Urinary bladder (tissue), 4 donors: ENCODE measurements at places on chromosomes 13 and 19. TPM values are rescaled to one million over a fixed set of nuclear protein-coding genes. Genes with fewer than 3 reads are reported as not detected.

EEF1AKMT1 gene
- total RNA-seq = 13.5 TPM

SIGLEC5 gene
- total RNA-seq = 0.32 TPM

C13orf42 gene
- not detected for total RNA-seq

ZNF709 gene
- total RNA-seq = 16.1 TPM

- DNase-seq = peak; percentile 54
These were observed 9.5 kb upstream of the INSL3 start for GRCh38 chr19:17830567-17831418.

DNA sequence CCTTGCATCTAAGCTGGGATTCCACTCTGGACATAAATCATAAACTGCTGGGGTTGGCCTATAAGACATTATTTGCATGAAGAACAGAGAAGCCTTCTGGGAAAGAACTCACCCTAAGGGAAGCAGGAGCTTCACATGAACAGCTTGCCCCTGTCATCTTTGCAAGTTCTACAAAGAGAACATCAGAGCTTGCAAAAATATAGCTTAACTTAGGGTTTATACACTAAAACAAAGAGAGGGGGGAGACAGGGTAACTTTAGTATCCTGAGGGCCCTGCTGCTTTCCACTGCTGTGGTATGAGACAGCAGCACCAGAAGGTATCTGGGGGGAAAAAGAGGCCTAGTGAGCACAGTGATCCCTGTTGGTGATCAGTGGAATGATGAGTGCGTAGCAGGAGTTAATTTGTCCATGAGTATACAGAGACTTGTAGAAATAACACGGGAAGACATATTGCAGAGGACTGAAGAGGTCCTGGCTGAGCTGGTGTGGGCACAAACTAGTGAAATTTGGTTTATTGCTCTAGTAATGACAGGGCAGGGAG lies 116.1 kb upstream of the TSC22D1 start:
- DNase-seq = no peak

GRCh38 chr19:50705422-50706019 lies 14.1 kb downstream of the SHANK1 start:
- DNase-seq = no peak

DNA sequence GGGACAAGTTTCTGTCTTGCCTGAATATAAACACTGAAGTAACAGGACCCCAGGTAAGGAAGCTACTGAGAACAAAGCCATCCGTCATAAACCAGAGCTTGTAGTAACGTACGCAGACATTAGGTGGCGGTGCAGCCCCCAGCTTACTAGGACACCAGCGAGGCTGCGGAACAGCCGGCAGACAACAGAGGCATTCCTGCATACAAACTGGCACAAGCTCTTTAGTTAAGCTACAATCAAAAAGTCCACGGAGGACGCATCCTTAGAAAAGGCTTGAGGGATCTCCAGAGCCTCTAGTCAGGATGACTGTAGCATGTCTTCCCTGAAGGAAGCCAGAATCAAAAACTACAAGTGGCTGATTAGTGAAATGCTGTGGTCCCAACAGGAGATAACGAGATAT lies 26.2 kb downstream of the ZNF160 start:
- DNase-seq = no peak

DNA sequence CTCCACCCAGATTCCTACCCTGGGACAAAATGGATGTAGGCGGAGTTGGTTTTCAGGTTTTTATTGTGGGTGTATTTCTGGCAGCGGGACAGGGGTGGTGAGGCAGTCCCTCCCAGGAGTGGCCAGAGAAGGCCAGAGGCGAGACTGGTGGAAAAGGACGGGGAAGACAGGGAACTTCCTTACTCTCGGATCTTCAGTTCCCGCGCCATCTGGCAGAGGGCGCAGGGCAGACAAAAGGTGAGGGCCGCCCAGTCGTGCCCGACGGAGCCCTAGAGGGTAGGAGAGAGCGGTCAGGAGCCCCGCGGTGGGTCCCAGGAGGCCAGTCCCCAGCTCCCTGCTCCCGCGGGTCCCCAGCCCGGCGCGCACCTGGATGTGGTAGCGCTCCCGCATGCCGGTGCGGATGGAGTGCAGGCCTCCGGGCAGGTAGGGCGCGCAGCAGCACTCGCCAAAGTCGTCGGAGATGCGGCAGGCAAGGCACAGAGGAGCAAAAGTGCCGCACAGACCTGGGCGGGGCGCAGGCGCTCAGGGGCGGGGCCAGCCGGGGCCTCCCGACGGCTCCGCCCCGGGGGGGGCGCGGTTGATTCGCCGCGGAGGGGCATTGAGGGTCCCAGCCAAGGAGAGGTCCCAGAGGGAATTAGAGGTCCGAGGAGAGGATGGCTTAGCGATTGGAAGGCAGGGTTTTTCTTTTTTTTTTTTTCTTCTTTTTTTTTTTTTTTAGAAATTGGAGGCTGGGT lies 3.0 kb downstream of the CNFN start:
- no peak for DNase-seq

- DNase-seq = no peak
These were observed 3.0 kb downstream of the GADD45B start for GRCh38 chr19:2478756-2479555.

DNA sequence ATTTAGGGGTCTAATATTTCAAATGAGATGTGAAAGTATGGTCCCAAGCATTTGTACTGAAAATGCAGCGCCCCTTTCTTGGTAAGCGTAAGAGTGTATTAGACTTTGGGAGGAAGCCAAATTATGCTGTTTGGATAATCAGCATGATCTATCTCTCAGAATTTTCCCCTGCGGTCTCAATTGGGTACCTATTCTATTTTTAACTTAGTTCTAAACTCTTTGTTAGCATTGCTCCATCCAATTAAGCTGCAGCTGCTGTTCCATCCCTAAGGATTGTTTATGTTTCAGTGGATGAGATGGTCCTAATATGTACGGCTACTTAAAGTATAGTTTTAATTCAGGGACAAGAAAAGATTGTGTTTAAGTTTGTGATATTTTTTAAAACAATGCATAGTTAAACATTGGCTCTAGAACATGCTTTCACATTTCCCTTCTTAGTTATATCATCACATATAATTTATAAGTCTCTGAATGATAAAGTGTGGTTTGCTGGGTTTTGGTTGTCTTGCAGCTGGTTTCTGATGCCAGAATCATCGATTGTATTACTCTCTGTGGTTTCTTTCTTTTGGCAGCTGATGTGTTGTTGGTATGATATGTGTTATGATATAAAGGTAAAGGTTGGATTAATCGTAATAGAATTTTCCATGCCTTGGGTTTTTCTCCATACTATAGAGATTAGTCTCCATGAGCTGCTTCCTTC lies 15.0 kb downstream of the POLR1D start:
- no peak for DNase-seq

- DNase-seq = no peak
These were observed 56.8 kb downstream of the TNFSF13B start for GRCh38 chr13:108326309-108326708.

DNA sequence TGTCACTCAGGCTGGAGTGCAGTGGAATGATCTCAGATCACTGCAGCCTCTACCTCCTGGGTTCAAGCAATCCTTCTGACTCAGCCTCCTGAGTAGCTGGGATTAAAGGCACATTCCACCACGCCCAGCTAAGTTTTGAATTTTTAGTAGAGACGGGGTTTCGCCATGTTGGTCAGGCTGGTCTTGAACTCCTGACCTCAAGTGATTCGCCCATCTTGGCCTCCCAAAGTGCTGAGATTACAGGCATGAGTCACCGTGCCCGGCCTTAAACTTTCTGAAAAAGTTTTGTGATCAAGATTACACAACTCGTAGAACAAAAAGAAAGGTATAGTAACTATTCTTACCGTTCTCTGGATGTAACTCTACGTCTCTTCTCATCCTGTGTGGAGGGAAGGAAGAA lies 21.2 kb downstream of the DNMT1 start:
- no peak for DNase-seq

DNA sequence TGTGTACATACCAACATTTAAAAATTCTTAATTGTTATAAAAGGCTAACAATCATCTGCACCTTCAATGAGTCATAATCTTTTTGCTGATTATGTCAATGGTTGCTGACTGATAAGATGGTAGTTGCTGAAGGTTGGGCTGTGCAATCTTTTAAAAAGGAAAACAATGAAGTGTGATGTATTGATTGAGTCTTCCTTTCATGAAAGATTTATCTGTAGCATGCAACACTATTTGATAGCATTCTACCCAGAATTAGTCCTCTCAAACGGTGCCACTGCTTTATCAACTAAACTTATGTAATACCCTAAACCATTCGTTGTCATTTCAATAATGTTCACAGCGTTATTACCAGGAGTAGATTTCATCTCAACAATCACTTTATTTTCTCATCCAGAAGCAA lies 2360.6 kb downstream of the PCDH9 start:
- no peak for DNase-seq
